ENCODE measurements at places on chromosomes 12 and 14. TPM values are rescaled to one million over a fixed set of nuclear protein-coding genes. Genes with fewer than 3 reads are reported as not detected.

Gene ZNF664
- 49.3 TPM for total RNA-seq

Gene GUCY2C
- not detected for total RNA-seq

Gene SYCP3
- total RNA-seq = 0.39 TPM

Gene RDH16
- under 0.01 TPM for total RNA-seq

Gene NANOG
- total RNA-seq = not detected

Gene PPP1R12A
- total RNA-seq = 97.7 TPM

Gene DHRS2
- total RNA-seq = 0.37 TPM

Gene CCDC60
- not detected for total RNA-seq

Gene GARIN6
- total RNA-seq = not detected

Gene SLC4A8
- 1.5 TPM for total RNA-seq

Gene KMT2D
- 32.1 TPM for total RNA-seq

Gene GLS2
- under 0.01 TPM for total RNA-seq

Gene TRPV4
- total RNA-seq = 0.59 TPM

Gene PLEKHD1
- not detected for total RNA-seq

Gene FCF1
- 24.3 TPM for total RNA-seq

Gene MAP1LC3B2
- not detected for total RNA-seq

Gene MED6
- total RNA-seq = 27.2 TPM

Gene TSHR
- total RNA-seq = not detected

Gene CABP1
- 0.37 TPM for total RNA-seq

Gene TBX3
- total RNA-seq = 79.4 TPM

Gene RPL10L
- not detected for total RNA-seq

Gene ANKS1B
- total RNA-seq = 14.3 TPM
